ENCODE measurements at places on chromosomes 4 and X.

- H3K4me1 ChIP-seq = no peaks in the 10 kb centered on the region
- H3K27ac ChIP-seq = no peak overlapping the region
- H3K27me3 ChIP-seq = no peaks in the 10 kb centered on the region
- no peak for DNase-seq
- no peaks in the 10 kb centered on the region for H3K36me3 ChIP-seq
Measured at GRCh38 chr4:101871962-101872676, 81.6 kb downstream of the BANK1 start.

DNA sequence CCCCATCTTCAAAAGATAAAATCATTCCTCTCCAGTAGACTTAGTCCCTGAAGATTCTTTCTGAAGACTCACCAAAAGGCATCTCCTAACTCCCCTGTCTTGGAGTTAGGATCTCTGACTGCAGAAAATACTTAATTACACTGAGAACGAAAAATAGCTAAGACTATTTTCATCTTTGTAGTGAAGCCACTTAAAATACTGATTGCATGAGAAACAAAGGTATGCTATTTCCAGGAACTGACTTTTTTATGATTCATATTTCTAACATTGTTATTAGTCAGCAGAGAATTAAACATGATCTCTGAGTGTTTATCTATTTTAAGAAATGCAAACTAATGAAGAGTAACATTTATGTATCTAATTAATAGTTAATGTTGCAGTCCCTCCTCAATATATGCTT lies 71.8 kb upstream of the NR3C2 start:
- H3K27me3 ChIP-seq = no peaks in the 10 kb centered on the region
- no peak for DNase-seq
- no peaks in the 10 kb centered on the region for H3K36me3 ChIP-seq
- H3K4me1 ChIP-seq = no peaks in the 10 kb centered on the region
- H3K4me3 ChIP-seq = no peak overlapping the region

GRCh38 chr4:130478406-130478805 lies 1382.5 kb downstream of the C4orf33 start:
- H3K4me1 ChIP-seq = no peaks in the 10 kb centered on the region
- no peak overlapping the region for H3K4me3 ChIP-seq
- H3K27ac ChIP-seq = no peak overlapping the region
- no peaks in the 10 kb centered on the region for H3K27me3 ChIP-seq
- no peak for DNase-seq
- H3K36me3 ChIP-seq = no peaks in the 10 kb centered on the region

- H3K27me3 ChIP-seq = no peaks in the 10 kb centered on the region
- H3K27ac ChIP-seq = peak overlapping the region; percentile 78
- H3K4me3 ChIP-seq = no peak overlapping the region
- peaks cover 8% of the 10 kb centered on the region for H3K36me3 ChIP-seq
- DNase-seq = no peak
- H3K4me1 ChIP-seq = peaks cover 14% of the 10 kb centered on the region
Measured at GRCh38 chr4:119525771-119526712, 102.6 kb downstream of the PDE5A start.

GRCh38 chr4:45349859-45350258 lies 623.5 kb upstream of the GNPDA2 start:
- DNase-seq = no peak
- no peaks in the 10 kb centered on the region for H3K27me3 ChIP-seq
- H3K4me3 ChIP-seq = peak overlapping the region; percentile 44
- H3K27ac ChIP-seq = no peak overlapping the region
- H3K36me3 ChIP-seq = no peaks in the 10 kb centered on the region

DNA sequence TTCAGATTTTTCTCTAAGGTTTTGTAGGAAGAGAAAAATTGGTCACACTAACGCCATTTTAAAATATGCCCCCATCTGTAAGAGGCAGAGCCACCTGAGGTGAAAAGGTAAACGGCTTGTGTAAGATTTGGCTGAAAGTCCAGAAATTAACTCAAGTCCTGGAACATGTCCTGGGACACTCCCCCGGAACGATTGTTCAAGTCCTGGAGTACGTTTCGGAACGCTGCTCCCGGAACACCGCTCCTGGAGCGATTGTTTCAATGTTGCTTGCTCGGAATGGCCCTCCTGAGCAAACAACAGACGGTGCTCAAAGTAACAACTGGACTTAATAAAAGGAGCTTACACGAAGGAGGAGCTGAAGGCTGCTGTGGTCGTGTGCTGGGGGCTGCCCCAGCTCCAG lies 796.5 kb upstream of the SLIT2 start:
- H3K27me3 ChIP-seq = no peaks in the 10 kb centered on the region
- no peak overlapping the region for H3K27ac ChIP-seq
- DNase-seq = no peak
- no peak overlapping the region for H3K4me3 ChIP-seq
- no peaks in the 10 kb centered on the region for H3K36me3 ChIP-seq
- no peaks in the 10 kb centered on the region for H3K4me1 ChIP-seq
